ENCODE measurements at places on chromosomes 2 and 18.

GRCh38 chr18:54608028-54608642, 17.1 kb downstream of the DYNAP start:
- DNase-seq: no peak

DNA sequence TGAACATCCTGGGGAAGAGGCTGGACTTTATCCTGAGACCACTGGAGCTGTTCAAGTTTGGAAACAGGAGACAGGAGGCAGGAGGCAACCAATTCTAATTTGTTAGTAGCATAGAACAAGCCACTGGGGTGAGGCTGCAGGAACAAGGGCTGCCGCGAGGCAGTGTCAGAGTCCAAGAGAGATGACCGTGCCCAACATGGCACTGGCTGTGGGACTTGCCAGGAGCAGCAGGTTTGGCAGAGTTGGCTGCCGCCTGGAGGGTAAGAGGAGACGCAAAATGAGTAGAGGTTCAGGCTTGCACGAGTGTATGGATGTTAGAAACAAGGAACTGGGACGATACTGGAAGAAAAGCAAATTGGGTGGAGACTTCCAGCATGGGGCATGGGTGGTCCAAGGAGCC, 168.5 kb downstream of the TPGS2 start:
- DNase-seq: no peak

- DNase-seq: no peak
Observed at GRCh38 chr2:201183365-201183727, 405 bp downstream of the CASP10 start.

DNA sequence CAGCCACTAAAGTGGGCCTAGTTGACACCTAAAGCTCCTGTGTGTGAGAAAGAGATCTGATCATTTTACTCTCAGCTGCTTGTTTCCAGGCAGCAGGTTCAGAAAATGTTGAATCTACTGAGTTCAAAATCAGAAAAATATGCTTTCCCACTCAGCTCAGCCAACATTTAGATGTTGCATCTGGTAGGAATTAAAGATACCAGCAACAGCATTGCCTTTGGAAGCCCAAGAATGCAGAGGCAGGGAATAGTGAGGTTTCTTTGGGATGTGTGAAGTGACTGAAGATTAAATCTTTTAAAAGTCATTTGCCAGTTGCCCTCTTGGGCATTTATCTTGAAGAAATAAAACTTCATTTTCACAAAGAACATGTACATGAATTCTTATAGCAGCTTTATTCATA, 33.9 kb upstream of the DOCK10 start:
- DNase-seq: no peak

DNA sequence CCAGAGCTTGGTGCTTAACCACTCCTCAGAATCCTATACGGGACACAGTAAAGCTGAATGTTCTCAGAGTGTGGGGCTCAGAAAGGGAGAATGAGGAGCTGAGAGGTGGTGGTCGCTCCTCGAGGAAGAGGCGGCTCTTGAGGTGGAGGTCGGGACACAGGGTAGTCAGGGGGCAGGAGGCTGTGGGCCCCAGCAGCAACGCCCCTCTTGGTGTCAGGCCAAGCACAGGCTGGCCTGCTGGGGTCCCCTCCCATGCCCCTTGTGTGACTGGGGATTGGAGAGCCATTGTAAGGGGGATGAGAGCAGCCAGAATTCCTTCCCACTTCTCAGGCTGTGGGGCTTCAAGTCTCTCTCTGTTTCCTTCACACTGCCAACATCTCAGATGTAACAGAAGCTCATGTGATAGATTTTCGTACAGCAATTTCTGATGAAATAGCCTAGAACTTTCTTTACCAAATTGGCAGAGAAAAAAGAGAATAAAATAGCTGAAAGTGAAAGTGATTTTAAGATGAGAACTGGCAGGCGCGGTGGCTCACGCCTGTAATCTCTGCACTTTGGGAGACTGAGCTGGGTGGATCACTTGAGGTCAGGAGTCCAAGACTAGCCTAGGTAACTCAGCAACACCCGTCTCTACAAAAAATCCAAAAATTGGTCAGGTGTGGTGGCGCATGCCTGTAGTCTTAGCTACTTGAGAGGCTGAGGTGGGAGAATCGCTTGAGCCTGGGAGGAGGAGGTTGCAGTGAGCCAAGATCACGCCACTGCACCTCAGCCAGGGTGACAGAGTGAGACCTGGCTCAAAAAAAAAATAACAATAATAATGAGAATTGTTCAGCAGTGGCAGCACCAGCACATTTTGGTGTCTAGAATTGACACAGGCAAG, 61.1 kb upstream of the RPL31 start:
- no peak for DNase-seq

- DNase-seq: no peak
Observed at GRCh38 chr2:33502025-33502424, 25.6 kb downstream of the RASGRP3 start.
